Posterior cingulate gyrus (tissue), 11 donors: ENCODE measurements at places on chromosomes 13 and 19.

GRCh38 chr13:76597868-76598267 is 288.3 kb downstream of the KCTD12 start:
- DNase-seq, result no peak

GRCh38 chr13:66212511-66212910 is 1017.6 kb downstream of the PCDH9 start:
- no peak for DNase-seq

DNA sequence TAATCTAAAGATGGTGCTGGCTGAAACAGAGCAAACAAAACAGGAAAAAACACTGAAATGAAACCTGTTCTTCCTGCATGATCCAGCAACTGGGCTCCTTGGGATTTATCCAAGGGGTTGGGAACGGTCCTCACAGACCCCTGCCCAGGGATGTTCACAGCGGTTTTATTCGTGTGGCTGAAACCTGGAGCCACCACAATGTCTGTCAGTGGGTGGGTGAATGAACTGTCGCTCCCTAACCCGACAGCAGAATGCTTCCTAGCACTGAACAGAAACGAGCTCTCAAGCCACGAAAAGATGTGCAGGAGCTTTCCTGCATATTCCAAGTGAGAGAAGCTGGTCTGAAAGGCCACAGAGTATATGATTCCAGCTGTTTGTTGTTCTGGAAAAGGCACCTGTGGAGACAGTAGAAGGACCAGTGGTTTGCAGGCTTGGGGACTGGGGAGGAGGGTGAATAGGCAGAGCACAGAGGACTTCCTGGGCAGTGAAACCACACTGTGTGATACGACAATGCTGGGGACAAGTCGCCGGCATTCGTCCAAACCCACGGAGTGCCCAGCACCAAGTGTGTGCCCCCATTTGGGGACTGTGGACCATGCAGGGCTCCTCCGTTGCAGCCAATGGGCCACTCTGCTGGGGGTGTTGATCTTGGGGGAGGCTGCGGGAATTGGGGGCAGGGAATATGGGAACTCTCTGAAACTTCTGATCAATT is 73.9 kb downstream of the TEX29 start:
- DNase-seq, result peak; percentile 41

DNA sequence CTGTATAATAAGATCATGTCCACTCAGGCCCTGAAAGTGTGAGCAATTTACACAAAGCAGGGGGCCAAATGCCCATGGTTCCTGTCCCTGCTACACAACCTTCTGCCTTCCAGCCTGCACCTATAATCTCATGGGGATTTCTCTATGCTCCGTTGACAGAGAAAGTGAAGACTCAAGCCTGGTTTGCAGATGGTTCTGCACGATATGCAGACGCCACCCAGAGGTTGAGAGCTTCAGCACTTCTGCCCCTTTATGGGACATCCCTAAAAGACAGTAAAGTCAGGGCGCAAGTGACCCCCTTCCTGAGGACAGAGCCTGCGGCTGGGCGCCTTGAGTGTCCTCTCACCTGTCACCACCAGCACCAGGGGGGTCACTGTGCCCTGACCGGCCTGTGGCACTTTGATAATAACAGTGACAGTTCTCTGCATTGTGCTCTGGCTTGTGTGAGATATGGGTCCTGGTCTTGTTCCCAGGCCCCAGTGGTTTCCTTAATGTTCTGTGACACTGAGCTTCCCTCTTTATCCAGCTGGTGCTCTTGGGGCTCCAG is 15.1 kb downstream of the LILRA5 start:
- DNase-seq, result no peak

GRCh38 chr13:42474954-42475353 is 99.0 kb upstream of the TNFSF11 start:
- DNase-seq, result no peak

GRCh38 chr19:10422046-10422461 is 1.7 kb downstream of the PDE4A start:
- DNase-seq, result no peak

- no peak for DNase-seq
These were observed 28.6 kb upstream of the SLC15A1 start for GRCh38 chr13:98781045-98781444.

DNA sequence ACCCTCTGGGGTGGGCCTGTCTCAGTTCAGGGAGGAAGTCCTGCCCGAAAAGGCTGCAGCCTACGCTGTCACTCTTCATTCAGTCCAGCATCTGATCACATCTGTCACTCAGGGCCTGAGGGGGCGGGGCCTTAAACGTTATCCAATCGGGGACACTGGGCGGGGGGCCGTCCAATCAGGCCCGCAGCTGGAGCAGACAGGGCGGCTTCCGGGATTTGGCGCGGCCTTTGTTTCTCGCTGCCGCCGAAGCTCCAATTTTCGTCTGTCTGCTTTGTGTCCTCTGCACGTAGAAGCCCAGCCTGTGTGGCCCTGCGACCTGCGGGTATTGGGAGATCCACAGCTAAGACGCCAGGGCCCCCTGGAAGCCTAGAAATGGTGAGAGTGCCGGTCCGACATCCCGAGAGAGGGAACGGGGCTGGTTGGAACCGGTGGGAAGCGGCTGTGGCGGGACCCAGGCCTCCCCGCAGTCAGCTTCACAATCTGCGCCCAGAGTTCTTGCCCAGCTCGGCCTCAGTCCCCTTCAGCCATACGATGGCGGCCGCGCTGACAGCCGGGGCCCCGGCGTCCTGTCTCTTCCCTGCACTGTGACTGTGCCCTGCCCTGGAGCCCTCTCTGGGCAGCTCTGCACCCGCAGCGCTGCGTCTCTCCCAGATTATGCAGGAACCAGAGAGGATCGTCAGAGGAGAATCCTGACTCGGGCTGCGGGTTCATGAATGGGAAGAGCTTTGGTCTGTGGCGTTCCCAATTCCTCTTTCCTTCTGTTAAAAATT is at the start of gene ZNF730:
TSS of gene ZNF730 (plus strand) at position 224 of the 770 bp plus-strand sequence. CDS start at position 373, 149 bp downstream.
- DNase-seq, result peak; percentile 55

DNA sequence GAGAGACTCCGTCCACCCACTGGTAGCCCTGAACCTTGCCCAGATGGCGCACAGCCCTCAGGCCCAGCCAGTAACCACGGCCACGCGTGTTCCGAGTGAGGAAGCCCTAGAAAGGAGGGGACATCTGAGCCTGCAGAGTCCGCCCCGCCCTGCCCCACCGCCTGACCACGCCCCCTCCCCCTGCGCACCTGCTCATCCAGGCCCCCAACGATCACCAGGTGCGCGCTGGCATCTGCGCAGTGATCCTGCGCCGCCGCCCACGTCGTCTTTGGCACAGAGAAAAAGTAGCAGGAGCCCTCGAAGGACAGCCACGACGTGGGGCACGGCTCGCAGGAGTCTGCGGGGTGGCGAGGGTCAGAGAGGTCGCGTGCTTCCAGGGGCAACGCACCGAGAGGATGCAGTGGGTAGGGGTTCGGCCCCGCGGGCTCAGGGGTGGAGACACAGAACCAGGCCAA is 2.1 kb downstream of the CLEC4G start:
- no peak for DNase-seq

DNA sequence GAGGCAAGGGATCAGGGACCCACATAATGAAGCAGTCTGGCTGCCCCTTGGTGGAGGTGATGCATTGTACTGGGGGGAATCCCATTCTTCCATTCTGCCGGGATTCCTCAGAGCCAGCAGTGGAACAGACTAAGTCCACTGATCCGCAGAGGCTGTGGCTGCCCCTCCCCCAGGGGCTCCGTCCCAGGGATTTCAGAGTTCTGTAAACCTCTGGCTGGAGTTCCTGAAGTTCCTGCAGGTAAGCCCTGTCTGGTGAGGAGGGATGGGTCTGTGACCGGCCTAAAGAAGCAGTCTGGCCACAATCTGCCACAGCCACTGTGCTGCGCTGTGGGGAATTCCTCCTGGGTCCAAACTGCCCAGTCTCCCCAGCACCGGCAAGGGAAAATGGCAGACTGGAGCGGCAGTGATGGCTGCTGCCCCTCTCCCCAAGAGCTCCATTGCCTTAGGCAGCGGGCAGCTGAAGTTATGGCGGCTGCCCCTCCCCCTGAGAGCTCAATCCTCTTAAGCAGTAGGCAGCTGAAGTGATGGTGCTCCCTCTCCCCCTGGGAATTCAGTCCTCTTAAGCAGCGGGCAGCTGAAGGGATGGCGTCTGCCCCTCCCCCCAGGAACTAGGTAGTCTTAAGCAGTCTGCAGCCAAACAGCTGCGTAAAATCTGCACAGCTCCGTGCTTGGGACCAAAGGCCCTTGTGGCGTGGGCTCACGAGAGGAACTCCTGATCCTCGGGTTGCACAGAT is 155.7 kb downstream of the PCDH17 start:
- DNase-seq, result peak; percentile 51

GRCh38 chr13:99374994-99375737 is 68.0 kb upstream of the GPR183 start:
- DNase-seq, result no peak

DNA sequence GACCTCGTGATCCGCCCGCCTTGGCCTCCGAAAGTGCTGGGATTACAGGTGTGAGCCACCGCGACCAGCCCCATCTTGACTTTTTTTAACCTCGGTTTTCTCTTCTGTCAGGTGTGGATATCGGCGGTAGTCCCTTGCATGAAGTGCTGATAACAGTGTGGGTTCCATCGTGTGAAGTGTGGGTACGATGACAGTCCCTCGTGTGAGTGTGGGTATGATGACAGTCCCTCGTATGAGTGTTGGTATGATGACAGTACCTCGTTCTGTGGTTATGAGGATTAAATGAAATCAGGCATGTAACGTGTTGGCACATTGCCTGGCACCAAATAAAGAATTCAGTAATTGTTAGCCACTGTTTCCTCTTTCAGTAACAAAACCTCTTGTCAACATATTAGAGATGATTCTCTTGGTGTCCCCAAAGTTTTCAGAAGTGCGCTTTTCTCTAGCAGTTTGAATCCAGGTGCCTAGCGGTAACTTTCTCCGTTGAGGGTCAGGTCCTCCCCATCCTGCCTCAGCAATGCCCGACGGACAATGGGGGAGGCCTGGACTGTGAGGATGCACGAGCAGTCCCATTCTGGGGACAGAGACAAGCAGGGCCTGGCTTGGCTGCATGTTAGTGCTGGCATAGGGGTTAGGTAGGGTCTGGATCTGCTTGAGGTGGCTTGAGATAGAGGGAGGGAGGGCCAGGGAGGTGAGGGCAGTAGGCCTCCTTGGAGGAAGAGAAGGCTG is 15.3 kb downstream of the GATAD2A start:
- no peak for DNase-seq

GRCh38 chr19:6970443-6970842 is 50.8 kb downstream of the MBD3L2B start:
- no peak for DNase-seq
